ENCODE measurements at places on chromosomes 6 and 20. TPM values are rescaled to one million over a fixed set of nuclear protein-coding genes. Genes with fewer than 3 reads are reported as not detected.

Gene SLC22A16
- total RNA-seq, result 3.8 TPM

- H3K4me3 ChIP-seq, result no peak overlapping the region
- H3K27me3 ChIP-seq, result no peaks in the 10 kb centered on the region
- no peak overlapping the region for H3K27ac ChIP-seq
- no peaks in the 10 kb centered on the region for H3K4me1 ChIP-seq
- no peaks in the 10 kb centered on the region for H3K36me3 ChIP-seq
- no peak for DNase-seq
Observed at GRCh38 chr20:35192118-35192872, 20.4 kb downstream of the PROCR start.

GRCh38 chr6:125940247-125941041 lies 16.1 kb upstream of the HINT3 start:
- H3K4me1 ChIP-seq, result peaks cover 16% of the 10 kb centered on the region
- H3K27ac ChIP-seq, result no peak overlapping the region
- H3K4me3 ChIP-seq, result no peak overlapping the region
- H3K27me3 ChIP-seq, result no peaks in the 10 kb centered on the region
- H3K36me3 ChIP-seq, result no peaks in the 10 kb centered on the region

DNA sequence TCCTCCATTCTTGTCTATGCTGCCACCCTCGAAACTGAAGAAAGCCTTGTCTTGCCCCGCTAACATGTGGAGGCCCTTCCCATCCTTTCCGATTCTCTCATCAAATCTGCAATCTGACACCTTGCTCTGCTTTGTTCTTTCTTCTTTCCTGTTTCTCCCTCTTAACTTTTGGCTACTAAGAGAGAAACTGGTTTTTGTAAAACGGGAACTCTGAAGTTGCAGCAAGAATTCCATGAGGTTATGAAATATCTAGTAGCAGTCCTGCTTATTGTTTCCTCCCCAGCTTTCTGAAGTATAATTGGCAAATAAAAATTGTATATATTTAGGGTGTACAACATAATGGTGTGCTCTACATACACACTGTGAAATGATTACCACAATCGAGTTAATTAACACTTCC lies 80.2 kb downstream of the MAP7 start:
- no peaks in the 10 kb centered on the region for H3K4me1 ChIP-seq
- DNase-seq, result no peak
- H3K27ac ChIP-seq, result no peak overlapping the region
- no peaks in the 10 kb centered on the region for H3K27me3 ChIP-seq

DNA sequence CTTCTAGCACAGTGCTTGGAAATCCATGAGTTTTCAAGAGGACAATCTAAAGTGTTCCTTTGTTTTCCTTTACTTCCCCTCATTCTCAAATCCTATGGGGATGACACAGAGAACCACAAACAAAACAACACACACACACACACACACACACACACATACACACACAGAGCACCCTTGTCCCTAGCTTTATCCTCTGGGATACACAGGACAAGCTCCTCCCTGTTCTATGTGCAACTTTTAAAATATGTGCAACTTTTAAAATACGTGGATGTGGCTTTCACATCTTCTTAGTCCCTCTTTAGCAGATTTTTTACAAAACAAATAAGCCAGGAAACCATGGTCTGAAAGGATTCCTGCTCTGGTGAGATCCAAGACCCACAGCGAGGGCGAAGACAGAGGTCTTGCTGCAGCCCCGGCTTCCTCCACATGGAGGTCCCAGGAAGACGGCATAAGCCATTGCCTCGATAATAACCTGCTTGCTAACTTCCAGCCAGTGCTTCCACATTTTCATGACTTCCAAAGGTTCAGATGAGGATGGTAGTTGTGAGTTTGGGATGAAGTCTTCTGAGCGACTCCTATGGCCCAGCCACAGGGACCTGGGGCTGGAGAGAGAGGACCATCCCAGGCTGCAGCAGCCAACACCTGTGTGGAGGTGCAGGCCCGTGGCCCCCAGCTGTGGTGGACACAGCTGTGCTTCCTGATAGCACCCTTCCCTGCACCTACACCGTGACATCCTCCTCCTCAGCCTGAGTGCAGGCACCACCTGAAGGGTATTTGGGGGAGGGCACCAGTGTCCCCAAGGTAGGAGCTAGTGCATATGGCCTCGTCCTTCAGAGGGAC lies 62.8 kb upstream of the CD93 start:
- H3K27ac ChIP-seq, result peak overlapping the region; percentile 81
- H3K4me3 ChIP-seq, result no peak overlapping the region
